CD4-positive, alpha-beta T cell treated with Interleukin-4 for 4 hours (primary cell): ENCODE measurements at places on chromosomes 1 and 21.

DNA sequence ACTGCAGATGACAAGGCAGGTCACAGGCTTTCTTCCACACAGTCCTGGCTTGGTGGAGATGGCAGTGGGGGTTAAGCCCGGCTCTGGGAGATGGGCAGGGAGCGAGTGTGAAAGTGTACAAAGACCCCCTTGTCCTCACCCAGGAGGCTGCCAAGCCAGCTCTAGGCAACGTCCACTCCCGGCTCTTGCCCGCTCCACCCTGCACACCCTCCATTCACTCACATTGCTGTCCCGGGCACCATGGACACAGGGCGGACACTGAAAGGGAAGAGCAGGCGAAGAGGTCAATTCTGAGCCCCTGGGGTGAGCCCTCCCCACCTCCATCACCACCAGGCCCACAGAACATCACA, 8.9 kb downstream of the COL16A1 start:
- no peak for DNase-seq

- no peak for DNase-seq
Observed at GRCh38 chr1:4621646-4622045, 32.8 kb upstream of the AJAP1 start.

GRCh38 chr1:161191971-161192370, 6.9 kb downstream of the ADAMTS4 start:
- no peak for DNase-seq

DNA sequence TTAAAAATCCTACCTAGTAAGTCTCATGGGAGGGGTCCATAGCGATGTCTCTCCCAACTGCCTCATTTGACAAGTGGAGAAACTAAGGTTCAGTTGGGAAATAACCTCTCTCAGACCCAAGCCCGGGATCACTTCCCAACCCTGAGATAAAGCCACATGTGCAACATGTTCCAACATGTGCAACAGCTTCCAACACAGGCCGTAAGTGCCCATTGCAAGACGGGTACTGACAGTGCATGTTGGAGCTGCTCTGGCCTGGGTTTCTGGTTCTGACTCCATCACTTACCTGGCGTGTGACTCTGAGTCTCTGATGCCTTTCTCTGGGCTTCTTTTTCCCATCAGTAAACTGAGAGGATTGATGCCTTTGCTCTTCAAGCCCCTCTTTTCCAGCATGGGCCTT, 38.0 kb upstream of the FOXO6 start:
- no peak for DNase-seq

DNA sequence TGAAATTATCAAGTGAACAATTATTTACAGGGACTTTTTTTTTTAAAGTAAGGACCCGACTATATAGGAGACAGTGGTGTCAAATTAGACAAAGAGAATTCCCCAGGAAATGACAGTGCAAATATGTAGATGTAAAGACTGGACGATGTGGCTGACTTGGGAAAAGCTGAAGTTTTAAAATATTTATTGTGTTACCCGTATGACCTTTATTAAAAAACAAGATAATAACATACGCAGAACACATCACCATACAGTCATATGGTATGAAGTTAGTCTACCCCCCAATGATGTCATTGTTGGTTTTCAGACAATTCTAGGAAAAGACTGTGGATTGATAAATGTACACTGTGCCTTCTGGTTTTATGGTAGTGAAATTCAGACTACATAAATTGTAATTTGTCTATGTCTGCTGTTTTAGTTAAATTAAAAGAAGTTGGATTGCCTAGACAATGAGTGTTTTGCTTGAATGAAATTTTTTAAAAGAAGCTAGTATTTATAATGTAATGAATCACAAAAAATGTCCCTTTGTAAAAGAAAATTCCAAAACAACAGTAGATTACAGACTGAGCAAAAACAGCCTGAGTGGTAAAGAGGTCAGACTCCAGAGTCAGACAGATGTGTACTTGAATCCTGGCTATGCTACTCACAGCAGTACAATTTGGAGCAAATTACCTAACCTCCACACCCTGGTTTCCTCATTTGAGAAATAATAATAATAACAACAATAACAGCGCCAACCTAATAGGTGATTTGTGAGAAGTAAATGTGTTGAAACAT, 15.5 kb upstream of the PDC start:
- DNase-seq, result no peak

- DNase-seq, result no peak
Observed at GRCh38 chr1:8134546-8135235, 108.6 kb upstream of the ERRFI1 start.

DNA sequence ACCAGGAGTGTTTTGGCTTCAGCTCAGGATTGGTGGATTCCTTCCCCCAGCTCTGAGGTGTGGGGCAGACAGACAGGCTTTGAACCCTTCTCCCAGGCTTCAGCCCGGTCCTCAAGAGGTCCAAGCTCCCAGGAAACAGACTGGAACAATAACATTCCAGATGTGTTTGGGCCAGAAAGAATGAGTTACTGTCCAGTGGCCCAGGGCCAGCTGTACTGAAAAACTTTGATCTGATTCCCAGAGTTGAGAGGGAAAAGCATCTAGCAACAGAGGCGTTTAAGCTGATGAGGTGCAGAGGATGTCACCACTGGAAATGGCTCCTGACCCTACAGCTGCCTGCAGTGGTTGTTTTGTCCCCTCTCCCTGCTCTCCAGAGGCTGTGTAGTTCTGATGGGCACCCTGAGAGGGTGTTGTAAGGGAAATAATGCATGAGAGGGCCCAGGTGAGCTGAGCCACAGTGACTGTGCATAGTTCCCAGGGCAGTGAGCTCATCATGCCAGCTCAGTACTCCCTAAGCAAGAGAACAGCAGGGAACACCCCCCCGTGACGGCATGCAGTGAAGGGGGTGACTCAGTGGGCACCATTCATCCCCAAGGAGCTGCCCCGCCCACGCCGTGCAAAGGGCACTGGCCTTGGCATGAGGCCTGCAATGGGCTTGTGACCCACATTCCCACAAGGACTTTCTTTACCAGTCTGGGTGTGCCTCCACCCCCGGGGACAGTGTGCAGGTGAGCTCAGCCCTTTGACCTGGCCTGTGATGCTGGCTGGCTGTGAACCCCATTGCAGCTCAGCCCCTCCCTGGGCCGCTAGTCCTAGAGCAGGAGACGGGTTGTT, 13.8 kb upstream of the SFN start:
- DNase-seq, result no peak

DNA sequence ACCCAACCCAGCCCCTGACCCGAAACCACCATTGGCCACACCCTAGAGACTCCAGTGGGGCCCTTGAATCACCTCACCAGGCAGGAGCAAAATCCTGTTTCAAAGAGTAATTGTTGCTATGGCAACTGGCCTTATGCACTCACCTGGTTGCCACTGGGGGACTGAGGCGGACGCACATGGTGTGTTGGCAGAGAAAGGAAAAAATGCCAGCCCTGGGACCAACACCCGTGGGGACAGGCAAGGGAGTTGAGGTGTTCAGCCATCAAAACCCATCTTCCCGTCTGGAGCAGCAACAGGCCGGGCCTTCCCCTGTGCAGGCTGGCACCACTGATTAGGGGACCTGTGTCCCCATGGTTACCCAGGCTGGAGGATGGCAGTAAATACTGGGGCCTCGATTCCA, 395.8 kb upstream of the VAMP3 start:
- no peak for DNase-seq

DNA sequence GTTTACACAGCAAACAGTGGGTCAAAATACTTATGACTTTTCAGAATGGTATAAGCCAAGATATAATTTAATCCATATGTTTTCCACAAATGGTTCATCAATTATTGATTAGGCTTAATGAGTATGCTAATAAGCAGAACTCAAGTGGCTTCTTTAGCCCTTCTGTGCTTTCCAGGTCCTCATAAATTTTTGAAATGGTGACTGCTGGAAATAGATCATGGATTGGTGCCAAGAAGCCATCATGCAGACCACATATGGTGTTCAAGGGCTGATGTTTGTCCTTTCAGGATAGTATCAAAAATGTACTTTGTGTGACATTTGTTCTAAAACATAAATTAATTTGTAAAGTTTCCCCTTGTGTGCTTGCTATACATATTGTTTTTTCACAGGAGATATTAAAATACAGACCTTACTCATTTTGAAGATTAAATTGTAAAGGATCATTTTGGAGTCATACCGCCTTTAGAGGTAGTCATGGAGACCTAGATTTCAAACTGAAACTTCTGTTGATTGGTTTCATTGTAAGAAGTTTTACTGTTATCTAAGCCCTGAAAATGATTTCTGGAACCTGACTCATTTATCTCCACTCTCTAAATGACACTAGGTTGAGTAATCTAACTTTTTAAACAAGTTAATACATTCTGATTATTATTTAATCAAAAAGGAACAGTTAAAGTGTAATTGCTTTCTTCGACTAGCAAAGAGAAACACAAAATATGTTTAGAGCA, 507.9 kb downstream of the PLA2G4A start:
- DNase-seq, result no peak

DNA sequence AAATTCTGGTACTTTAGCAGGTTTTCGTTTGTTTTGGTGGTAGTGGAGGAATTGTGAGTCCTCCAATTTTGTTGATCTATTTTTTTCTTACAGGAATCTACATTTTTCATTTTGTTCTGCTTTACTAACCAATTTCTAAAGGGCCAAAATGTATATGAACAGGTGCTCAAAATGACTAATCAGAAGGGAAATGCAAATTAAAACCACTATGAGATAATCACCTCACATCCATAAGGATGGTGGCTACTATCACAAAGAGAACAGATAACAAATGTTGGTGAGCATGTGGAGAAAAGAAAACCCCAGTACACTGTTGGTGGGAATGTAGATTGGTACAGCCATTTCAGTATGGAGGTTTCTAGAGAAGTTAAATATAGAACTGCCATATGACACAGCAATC, 134.2 kb downstream of the LMO4 start:
- no peak for DNase-seq

DNA sequence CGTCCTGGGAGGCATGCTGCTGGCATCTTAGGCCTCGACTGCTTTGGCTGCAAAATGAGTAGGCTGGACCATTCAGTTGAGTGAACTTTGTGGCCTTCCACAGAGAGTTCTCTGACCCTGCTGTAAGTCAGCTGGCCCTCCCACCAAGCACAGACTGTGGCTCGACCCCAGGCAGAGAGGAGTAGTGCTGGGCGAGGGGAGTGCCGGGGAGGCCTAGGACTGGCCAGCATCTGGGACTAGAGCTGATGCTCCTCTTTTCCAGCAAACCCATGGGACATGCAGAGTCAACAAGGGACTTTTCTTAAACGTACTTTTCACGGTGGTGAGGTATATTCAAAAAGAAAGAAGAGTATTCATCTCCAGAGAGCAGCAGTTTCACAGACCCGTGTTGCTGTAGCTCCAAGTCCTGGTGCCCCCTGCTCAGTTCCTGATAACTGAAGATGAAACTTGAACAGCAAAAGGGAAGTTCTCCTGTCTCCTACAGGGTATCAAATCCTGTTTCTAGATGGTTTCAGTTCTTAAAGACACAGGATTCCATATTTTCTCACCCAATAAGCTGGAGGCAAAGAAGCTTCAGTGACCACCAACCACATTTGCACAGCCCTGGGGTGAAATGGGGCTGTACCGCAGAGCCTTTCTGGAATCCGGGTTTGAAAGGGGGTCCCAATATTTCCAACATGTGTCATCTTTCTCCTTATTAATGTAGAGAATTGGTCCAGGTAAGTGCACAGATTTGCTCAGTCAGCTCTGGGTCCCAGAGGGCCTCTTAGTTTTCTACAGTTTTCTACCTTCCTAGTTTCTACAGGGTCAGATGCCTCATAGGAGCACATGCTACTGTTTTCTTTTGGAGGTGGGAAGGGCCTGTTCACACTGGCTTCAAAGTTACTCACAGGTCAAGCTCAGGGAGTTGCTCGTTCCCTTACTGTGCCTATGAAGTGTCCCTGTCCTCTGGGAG, 20.9 kb downstream of the BATF3 start:
- no peak for DNase-seq

DNA sequence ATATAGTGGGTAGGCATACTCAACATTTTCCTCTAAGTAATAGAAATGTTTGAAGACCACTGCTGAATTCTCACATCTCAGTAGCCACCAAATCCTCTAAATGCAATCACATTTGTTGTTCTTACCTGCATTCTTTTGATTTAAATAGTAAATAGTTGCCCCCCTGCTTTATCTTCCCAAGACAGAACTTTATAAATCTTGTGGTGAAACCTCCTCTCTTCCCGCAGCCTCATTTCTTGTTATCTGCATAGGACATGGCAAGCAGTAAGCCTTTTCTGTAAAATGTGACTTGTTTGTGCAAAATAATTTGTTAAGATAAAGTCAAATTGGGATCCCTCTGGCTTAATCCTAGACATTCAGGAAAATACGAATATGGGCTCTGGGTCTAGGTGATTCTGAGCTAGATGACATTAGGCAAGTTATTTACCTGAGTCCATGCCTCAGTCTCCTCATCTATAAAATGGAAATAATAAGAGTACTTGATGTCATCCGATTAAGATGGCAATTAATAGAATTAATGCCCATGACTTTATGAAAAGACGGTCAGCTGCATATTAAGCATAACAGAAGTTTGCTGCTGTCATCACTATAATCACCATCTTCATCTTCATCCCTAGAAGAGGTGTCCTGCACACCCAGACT, 77.7 kb downstream of the LRRC8C start:
- no peak for DNase-seq

- no peak for DNase-seq
Observed at GRCh38 chr1:18908911-18909771, 6.8 kb upstream of the ALDH4A1 start.

DNA sequence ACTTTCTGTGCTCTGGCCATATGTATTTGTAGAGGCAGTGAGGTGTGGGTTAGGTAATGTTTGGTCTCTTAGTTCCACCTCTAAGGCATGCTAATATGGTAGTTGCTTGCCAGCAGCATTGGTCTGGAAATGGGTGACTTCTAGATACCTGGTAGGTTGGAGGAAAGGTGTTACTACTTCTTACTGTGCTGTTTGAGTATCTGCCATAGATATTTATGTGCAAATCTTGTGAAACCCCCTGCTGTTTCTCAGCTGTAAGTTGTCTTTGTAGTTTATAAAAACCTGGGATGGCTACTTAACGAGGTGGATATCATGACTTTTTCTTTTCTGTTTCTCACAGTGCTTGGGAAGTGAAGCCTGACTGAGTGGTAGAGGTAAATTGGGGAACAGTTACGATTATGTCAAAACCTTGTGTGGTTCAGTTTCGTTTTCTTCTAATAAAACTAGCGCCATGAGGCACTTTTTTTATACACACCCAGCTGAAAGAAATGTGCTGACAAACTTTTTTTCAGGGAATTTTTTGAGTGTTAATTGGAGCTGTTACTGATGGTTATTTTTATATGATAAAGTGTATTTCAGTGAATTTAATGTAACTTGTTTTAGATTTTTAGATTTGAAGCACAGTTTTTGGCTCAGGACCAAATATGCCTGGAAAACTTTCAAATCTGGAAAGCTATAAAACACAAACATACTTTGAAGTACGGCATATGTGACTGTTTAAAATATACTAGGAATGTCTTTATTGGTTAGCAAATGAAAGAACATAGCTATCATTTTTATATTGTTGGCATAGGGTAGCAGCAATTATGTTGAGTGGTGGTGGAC, 42.1 kb downstream of the CAMSAP2 start:
- no peak for DNase-seq
